Mammary epithelial cell (primary cell): ENCODE measurements at places on chromosomes 2 and 18. TPM values are rescaled to one million over a fixed set of nuclear protein-coding genes. Genes with fewer than 3 reads are reported as not detected.

SCN3A gene
- 0.01 TPM for polyA plus RNA-seq

FKBP7 gene
- 2.7 TPM for polyA plus RNA-seq

ST6GAL2 gene
- 0.01 TPM for polyA plus RNA-seq

PROM2 gene
- polyA plus RNA-seq: 48.8 TPM

EVX2 gene
- polyA plus RNA-seq: not detected

TNFAIP6 gene
- polyA plus RNA-seq: 0.09 TPM

NYAP2 gene
- polyA plus RNA-seq: not detected

LIPG gene
- polyA plus RNA-seq: 45.5 TPM

IL36RN gene
- polyA plus RNA-seq: 0.46 TPM

CXCR1 gene
- polyA plus RNA-seq: 1.4 TPM

SERPINB12 gene
- polyA plus RNA-seq: not detected

CROCC2 gene
- not detected for polyA plus RNA-seq

CCBE1 gene
- 14.9 TPM for polyA plus RNA-seq

SCYGR2 gene
- polyA plus RNA-seq: not detected

HOXD8 gene
- not detected for polyA plus RNA-seq

C2orf81 gene
- polyA plus RNA-seq: 1.9 TPM

LOXHD1 gene
- not detected for polyA plus RNA-seq

SEPTIN10 gene
- polyA plus RNA-seq: 50.8 TPM

SERPINB4 gene
- polyA plus RNA-seq: 1.3 TPM

ARPC2 gene
- polyA plus RNA-seq: 961 TPM

DYSF gene
- polyA plus RNA-seq: 3.4 TPM

MALL gene
- 96.9 TPM for polyA plus RNA-seq

ANTXR1 gene
- polyA plus RNA-seq: 26.5 TPM
